Activated CD4-positive, CD25-positive, alpha-beta regulatory T cell (primary cell): ENCODE measurements at places on chromosomes 13 and 19.

GRCh38 chr19:38905620-38906019, 5.9 kb downstream of the NFKBIB start:
- no peak for DNase-seq

GRCh38 chr13:71864986-71865873, 1.8 kb downstream of the DACH1 start:
- DNase-seq: no peak

DNA sequence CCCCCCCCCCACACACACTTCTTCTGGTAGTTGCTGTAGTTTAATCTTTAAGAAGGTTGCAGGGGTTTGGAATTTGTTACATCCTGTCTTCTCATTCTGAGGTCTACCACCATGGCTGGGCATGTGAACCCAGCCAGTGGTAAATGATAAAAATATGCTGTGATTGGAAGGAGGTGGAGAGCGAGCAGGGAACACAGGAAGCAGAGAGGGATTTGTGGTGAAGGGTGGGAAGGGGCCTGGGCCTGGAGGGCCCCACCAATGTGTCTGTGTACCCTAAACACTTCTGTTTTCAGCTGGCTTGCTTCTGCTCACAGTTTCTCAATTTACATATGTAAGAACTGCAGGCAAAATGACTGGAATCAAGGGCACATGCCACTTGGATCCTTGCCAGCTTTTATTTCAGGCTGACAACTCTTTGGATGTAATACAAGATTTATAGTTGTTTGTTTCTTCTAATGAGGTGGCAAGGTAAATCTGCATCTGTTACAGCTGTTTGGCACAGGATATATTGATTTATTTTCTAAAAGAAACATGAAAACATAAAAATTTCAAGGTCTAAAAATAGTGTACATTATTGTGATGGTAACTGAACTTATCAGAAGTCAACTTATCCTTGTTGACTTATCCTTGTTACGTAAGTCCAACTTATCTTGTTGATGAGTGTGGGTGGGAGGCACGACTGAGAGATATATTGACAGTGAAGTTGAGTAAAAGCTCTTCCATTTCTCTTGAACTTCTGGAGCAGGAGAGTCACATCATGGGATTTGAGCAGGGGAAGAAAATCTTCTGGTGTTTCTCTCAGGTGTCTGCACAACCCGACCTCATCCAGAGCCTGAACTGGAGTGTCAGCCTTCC, 313.2 kb downstream of the SHISA2 start:
- DNase-seq: no peak

GRCh38 chr19:39408392-39409207, 2.0 kb downstream of the ZFP36 start:
- DNase-seq: no peak

GRCh38 chr19:11699931-11700794, 38.6 kb downstream of the ZNF823 start:
- DNase-seq: no peak
